ENCODE measurements at places on chromosomes 11 and 22.

DNA sequence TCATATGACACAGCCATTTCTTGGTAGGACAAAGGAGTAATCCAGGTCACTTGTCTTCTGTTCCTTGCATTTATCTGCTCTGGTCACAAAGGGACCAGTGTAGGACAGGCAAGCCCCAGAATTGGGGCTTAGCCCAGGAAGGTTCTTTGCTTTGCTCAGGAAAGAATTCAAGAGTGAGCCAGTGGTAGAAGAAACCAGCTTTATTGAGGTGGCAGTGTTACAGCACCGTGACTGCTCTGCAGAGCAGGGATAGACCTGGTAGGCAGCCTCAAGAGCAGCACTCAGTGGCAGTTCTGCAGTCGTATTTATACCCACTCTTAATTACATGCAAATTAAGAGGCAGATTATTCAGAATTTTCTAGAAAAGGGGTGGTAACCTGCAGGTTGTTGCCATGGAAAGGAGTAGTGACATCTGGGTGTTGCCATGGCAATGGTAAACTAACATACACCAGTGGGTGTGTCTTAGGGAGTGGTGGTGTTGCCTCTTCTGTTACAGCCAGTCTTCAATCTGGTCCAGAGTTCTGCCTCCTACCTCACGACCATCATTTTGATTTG is 84.9 kb upstream of the RAB1B start:
- no peak for DNase-seq

DNA sequence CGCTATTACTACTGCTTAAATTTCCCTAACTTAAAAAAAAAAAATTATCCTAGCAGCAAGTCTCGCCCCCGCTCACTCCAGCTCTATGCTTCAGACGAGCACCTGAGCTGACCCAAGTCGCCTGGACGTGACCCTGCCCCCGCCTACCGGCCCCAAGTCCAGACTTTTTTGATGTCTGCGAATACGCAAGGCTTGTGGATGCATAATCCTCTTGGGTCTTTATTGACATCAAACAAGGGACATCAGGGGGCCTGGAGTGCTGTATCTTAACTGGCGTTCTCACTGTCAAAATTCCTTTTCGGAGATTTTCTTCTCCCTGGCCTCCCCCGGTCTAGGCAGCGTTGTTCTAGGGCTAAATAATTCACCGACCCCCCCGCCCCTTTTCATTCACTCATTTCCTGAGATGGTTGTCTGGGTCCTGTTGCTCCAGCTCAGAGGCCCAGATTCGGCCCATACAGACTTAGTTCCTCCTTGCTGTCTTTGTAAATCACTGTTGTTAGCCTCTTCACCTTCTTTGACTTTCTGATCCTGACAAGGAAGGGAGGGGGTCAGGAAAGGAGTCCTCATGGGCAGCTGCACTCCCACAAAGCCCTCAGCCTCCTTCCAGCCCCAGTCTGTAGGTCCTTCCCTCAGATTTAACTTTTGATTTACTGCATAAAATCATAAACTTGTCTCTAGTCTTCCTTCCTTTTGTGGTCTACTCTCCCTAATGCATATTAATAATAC is 601 bp upstream of the LRP4 start:
- no peak for DNase-seq

- DNase-seq, result no peak
Measured at GRCh38 chr11:108926841-108927577, 262.1 kb downstream of the DDX10 start.

DNA sequence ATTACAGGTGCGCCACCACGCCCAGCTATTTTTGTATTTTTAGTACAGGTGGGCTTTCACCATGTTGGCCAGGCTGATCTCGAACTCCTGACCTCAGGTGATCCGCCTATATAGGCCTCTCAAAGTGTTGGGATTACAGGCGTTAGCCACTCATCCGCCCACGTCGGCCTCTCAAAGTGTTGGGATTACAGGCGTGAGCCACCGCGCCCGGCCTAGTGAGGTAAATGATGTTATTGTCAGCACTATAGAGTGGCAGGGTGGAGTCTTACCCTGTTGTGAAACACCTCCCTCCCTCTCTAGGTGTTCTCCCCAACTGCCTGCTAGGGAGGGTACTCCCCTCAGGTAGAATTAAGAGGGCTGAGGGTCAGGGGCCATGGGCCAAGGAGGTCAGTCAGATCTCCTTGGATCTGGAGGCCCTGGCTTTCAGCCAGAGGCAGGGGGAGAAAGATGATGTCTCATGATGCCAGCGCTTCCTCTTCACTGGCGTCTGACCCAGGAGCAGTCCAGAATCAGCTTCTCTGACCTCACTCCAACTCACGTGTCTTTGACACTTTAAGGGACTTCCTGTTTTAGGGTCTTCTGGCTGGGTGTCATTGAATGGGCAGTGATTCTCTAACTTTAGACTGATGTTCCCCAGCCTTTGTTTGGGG is 2.0 kb downstream of the GGA1 start:
- DNase-seq, result no peak

- DNase-seq, result no peak
Measured at GRCh38 chr11:4459500-4459899, 10.4 kb downstream of the OR52K2 start.

- DNase-seq, result no peak
Measured at GRCh38 chr11:104713401-104713800, 184.9 kb downstream of the CASP12 start.

DNA sequence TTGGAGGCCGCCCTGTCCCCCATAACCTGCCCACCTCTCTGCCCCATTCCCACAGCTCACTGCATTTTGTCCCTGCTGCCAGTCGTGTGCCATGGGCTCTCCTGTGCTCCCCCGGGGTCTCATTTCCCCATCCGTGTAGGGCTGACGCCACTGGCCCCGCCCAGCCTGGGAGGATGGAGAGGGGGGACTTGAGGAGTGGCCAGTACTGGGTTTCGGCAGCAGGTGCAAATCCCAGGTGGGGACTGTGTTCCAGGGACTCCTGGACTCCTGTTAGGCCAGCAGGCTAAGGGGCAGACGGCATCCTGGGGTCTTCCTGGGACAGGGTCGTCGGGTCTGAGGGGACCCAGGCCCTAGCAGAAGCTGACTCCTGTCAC is 1.2 kb upstream of the MYO7A start:
- DNase-seq, result no peak

DNA sequence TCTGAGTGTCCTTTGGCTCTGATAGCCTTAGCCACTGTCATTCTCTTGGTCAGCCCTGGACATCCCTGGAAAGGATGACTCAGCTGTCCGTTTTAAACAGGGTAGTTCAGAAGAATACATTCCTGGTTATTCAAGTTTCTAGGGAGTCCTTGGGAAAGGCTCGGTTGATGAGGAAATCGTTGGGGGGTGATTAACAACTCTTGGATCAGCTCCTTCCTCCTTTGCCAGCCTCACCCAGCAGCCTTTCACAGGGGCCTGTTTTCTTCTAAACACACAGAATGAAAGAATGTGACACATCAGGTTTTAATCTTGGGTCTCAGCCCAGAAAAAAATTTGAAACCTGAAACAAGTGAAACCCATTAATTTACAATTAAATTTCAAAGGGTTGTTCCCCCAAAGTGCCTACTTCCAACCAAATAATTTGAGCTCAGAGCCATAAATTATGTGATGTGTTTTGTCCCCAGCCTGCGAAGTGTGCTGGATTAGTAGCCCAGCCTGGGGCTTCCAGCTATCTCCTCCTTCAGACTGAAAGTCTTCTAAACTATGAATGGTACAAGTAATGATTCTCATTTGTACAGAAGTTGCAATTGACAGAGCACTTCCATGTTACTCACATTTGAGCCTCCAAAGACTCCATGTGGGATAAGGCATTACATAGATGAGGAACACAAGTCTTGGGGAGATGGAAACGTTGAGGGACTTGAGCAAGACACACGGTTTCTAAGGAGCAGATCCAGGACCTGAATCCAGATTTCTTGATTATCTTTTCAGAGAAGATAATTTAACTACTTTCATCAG is 19.3 kb upstream of the MRGPRX2 start:
- DNase-seq, result no peak

GRCh38 chr11:41989823-41990380 is 530.5 kb upstream of the LRRC4C start:
- no peak for DNase-seq

GRCh38 chr11:75347781-75348566 is 3.5 kb downstream of the ARRB1 start:
- DNase-seq, result peak; percentile 86

- no peak for DNase-seq
Measured at GRCh38 chr11:70455354-70455753, 57.0 kb downstream of the CTTN start.

DNA sequence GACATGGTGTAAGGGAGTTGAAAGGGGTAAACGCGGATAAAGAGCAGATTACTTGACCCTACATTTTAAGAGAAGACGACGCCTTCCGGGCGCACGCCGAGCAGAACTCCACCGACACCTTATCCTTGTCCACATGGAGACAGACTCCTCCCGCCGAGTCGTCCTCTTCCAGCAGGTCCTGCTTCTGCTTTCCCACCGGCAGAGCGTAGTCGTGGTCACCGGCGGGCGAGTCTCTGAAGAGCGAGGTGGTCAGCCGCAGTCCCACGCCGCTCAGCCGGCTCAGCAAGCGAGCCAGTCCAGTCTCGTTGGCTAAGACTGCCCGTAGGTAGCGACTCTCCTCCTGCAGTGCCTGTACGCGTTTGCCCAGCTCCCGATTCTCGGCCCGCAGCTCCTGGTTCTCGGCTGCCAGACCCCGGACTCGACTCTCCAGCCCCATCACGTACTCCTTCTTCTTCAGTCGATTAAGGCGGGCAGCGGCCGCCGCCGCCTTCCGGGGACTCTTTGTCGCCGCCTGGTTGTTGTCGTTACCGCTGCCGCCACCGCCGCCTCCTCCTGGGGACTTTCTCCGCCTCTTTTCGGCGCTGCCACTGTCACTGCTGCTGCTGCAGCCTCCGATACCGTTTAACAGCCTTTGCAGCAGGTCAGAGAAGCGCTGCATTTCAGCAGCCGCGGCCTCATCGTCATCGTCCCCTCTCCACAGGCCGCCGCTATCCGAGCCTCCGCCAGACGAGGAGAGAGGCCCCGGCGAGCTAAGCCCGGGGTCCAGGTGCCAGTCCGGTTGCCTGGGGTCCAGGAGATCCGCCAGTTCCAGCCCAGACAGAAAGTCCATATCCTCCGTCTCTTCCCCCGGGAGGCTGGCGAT is 945 bp downstream of the CREBZF start:
- no peak for DNase-seq

DNA sequence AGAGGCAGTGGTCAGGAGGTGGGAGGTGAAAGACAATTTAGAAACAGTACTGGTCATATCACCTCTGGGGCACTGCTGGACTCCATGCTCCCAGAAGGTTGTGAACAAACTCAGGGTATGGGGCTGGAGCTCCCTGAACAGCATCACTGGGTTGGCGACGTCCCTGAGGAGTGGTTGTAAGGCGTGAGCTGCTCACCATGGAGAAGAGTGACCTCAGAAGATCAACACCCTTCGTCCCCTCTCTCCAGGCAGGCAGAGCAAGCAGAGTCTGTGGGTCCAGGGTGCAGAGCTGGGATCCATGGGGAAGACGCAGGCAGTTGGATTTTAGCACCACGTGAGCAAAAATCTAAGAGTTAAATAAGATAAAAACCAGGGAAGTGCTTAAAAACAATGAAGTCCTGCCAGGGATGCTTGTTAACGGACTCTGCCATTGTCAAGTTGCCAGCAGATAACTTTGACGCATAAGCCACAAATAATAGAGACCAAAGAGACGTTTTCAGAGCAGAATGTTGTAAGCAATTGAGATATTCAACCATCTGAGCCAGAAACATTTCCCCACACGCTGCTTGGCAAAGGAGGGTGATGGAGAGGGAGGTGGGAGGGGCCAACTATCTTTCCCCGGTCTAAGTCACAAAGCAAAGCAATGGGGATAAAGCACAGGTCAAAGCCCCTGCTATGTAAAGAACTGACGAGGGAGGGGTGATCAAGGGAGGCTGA is 13.6 kb downstream of the PNPLA5 start:
- DNase-seq, result no peak

DNA sequence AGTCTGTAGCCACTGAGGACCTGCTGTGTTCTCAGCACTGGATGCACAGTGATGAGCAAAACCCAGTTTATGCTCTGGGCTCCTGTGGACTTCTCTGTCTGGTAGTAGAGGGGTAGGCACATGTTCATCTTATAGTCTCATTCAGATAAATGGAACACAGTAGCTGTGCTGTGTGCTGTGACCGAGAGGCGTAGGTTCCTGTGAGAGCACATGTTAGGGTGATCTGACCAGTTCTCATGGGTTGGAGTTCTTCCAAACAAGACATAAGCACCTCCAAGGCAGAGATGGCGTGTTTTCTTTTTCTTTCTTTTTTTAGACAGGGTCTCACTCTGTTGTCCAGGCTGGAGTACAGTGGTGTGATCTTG is 154.8 kb upstream of the RASSF10 start:
- no peak for DNase-seq

- DNase-seq, result no peak
Measured at GRCh38 chr22:41731609-41732008, 32.3 kb downstream of the MEI1 start.

GRCh38 chr11:47375546-47376085 is 2.7 kb downstream of the SPI1 start:
- DNase-seq, result no peak

DNA sequence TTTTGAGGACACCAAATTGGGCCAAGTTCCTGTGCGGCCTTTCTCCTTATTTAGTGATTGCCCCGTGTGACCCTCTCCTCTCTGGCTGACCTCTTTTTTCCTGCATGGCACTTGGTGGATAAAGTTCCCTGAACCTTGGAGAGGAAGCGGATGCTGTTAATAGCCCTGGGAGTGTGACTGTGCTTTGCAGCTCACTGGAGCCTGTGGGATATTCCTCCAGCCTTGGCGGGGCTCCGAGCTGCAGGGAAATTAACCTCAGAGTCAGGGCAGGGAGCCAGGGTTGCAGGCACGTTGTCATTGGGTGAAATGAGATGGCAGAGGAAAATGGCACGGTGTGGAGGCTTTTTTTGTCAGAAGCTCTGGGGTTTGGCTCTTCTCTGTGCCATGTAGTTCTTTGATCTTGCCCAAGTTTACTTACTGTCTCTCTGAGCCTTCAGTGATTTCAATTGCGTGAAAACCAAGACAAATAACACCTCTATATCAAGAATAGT is 965 bp downstream of the OR9Q1 start:
- DNase-seq, result peak; percentile 70

DNA sequence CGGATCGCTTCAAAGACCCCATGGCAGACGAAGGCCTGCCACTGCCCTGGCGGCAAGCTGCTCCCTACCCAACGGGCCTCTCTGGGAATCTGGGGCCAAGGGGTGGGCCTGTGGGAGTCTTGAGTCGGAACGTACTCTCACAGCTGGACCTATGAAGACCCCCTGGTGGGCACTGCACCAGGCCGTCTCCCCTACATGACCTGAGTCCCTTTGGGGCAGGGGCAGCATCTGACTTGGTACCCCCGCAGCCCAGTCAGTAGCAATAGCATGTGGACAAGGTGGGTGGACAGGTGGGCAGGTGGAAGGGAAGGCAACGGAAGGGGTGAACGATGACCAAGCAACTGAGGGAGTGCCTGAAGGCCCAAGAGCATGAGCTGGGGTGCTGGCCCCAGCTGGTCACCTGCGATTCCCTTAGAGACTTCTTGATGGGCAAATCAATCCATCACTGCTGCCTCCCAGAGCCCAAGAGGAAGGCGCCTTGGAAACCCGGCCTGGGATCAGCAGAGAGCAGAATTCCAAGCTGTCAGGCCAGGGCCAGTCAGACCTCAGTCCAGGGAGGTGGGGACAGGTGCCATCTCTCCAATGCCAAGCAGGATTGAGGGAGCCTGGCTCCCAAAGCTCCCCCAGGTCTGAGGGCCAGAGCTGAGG is 35.3 kb downstream of the ARAP1 start:
- DNase-seq, result no peak

- DNase-seq, result no peak
Measured at GRCh38 chr11:100849901-100850235, 162.8 kb downstream of the ARHGAP42 start.

GRCh38 chr22:29820961-29821290 is 17.1 kb downstream of the ASCC2 start:
- no peak for DNase-seq

GRCh38 chr11:116950210-116950609 is 112.8 kb upstream of the APOA1 start:
- no peak for DNase-seq

GRCh38 chr11:129989149-129989813 is 13.4 kb downstream of the PRDM10 start:
- DNase-seq, result no peak

All from NCI-H2029 treated with DMSO at 0.1 percent for 48 hours (cell line).